CD4-positive, CD25-positive, alpha-beta regulatory T cell (primary cell): ENCODE measurements at places on chromosomes 5 and 9. TPM values are rescaled to one million over a fixed set of nuclear protein-coding genes. Genes with fewer than 3 reads are reported as not detected.

GRCh38 chr9:37433867-37434371 is 11.4 kb downstream of the GRHPR start:
- no peaks in the 10 kb centered on the region for H3K4me1 ChIP-seq
- H3K36me3 ChIP-seq: peaks cover 54% of the 10 kb centered on the region
- H3K4me3 ChIP-seq: no peak overlapping the region
- DNase-seq: no peak

The SLC6A7 gene
- total RNA-seq: not detected

The HTR1A gene
- total RNA-seq: not detected

DNA sequence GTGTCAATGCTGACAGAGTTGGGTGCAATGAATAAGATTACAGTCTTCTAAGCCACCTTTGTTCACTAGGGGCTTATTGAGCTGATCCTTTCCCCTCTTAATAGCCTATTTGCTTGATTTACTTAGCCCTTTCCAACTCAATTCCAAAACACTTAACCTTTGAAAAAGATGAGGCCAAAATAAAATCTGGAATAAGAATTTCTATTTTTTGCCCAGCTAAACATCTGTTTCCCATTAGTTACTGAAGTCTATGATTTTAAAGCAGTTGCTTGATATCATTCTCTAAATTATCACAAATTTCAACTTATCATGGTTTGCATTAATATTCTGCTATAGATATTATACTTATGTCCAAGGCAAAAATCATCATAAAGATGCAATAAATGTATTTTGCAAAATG is 1272.0 kb upstream of the ACO1 start:
- no peak overlapping the region for H3K27ac ChIP-seq
- H3K4me1 ChIP-seq: no peaks in the 10 kb centered on the region

The PCDHB2 gene
- total RNA-seq: not detected

- DNase-seq: no peak
- no peaks in the 10 kb centered on the region for H3K27me3 ChIP-seq
- no peak overlapping the region for H3K27ac ChIP-seq
- H3K36me3 ChIP-seq: no peaks in the 10 kb centered on the region
- no peaks in the 10 kb centered on the region for H3K4me1 ChIP-seq
- H3K4me3 ChIP-seq: no peak overlapping the region
Observed at GRCh38 chr9:94083384-94083783, 880 bp upstream of the PTPDC1 start.

The MYORG gene
- 0.64 TPM for total RNA-seq

GRCh38 chr5:146667633-146668272 is 151.8 kb upstream of the GPR151 start:
- H3K27me3 ChIP-seq: no peaks in the 10 kb centered on the region
- no peaks in the 10 kb centered on the region for H3K36me3 ChIP-seq
- no peak for DNase-seq
- H3K27ac ChIP-seq: no peak overlapping the region

The ANXA2R gene
- 38.7 TPM for total RNA-seq

DNA sequence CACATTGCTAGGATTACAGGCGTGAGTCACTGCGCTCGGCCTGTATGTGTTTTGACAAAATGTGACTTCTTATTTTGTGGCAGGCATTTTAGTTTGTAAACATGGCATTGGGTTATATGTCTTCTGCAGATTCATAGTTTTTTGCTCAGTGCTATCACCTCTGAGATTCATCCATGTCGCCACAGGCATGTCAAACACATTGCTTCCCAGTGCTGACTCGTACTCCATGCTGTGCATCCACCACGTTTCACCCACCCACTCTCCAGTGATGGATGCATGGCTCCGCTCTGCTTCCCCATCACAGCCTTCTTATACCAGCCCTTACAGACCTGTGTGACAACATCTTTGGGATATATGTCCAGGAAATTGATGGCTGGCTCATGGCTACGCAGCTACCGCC is 158.8 kb downstream of the GAS1 start:
- DNase-seq: no peak
- no peaks in the 10 kb centered on the region for H3K4me1 ChIP-seq
- H3K27ac ChIP-seq: no peak overlapping the region
- H3K4me3 ChIP-seq: no peak overlapping the region

DNA sequence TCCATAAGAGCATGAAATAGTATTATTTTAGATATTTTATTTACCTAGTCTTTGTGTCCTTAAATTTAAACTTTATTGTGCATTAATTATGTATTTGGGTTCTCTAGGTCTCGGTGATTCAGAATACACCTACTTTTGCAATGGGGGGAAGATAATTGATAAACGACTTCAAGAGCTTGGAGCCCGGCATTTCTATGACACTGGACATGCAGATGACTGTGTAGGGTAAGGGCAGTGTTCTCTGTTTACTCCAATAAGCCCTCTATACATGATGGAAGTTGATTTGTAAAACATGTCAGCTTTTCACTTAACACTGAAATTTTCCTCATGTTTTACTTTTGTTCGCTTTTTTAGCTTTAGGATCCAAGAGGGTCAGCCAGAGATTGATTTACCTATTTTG is 6.2 kb downstream of the MTRR start:
- H3K4me1 ChIP-seq: peaks cover 67% of the 10 kb centered on the region
- no peak for DNase-seq
- no peaks in the 10 kb centered on the region for H3K27me3 ChIP-seq
- no peak overlapping the region for H3K4me3 ChIP-seq
- peak overlapping the region; percentile 16 for H3K27ac ChIP-seq

The ARSI gene
- not detected for total RNA-seq

The LRRC8A gene
- 39.7 TPM for total RNA-seq

The FRMPD1 gene
- not detected for total RNA-seq

DNA sequence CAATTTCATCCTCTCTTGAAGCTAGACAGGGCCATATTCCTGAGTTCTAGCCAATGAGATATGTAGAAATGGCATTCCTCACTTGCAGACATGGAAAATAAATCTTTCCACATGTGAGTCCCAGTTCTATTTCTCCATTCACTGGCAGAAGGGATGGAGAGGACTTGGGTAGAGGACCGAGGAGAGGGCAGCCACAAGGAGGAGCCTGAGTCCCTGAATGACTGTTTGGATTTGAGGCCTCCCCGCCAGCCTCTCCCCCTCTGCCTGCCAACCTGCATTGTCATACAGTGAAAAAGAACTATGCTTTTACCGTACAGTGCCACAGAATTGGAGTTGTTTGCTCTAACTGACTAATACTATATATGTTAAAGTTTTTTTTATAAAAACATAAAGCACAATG is 583.0 kb upstream of the WWC1 start:
- no peak overlapping the region for H3K27ac ChIP-seq
- DNase-seq: no peak
- no peaks in the 10 kb centered on the region for H3K36me3 ChIP-seq
- H3K27me3 ChIP-seq: no peaks in the 10 kb centered on the region

The NR6A1 gene
- total RNA-seq: 0.05 TPM

DNA sequence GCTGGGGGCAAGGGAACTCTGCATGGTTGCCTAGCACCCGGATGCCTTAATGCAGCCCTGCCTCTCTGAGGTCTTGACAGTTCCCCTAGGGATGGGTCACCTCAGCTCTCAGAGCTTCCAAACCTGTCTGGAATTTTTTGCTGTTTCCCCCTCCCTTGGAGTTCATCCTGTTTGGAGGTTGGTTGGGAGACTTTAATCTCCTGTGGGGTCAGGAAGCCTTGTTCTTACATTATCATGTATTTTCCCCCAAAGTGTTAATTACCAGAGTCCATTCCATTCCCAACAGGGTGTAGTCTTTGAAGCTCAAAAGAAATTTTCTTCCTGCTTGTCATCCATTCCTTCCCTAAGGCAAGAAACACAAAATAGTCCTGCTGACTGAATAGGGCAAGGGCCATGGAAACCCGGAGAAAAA is 150.3 kb upstream of the SPRY4 start:
- no peak overlapping the region for H3K27ac ChIP-seq
- DNase-seq: no peak
- H3K4me1 ChIP-seq: peaks cover 7% of the 10 kb centered on the region

DNA sequence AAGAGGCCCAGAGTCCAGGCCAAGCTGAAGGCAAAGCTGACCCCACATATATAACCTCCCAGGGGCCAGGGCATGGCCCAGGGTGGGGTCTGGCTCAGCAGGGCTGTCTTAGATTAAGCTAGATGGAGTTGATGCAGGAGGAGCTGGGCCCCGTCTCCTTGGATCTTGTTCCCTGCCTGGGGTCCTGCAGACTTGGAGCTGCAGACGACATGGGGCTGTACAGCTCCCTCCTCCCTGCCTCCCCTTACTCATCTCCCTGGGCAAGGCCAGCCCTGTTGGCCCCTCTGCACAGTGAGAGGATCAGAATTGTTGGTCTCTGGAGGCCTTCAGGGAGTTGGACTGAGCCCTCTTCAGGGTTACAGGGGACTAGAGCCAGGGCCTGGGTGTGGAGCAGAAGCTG is 134.9 kb downstream of the RGS3 start:
- no peaks in the 10 kb centered on the region for H3K27me3 ChIP-seq
- H3K4me1 ChIP-seq: peaks cover 3% of the 10 kb centered on the region
- peaks cover 21% of the 10 kb centered on the region for H3K36me3 ChIP-seq

DNA sequence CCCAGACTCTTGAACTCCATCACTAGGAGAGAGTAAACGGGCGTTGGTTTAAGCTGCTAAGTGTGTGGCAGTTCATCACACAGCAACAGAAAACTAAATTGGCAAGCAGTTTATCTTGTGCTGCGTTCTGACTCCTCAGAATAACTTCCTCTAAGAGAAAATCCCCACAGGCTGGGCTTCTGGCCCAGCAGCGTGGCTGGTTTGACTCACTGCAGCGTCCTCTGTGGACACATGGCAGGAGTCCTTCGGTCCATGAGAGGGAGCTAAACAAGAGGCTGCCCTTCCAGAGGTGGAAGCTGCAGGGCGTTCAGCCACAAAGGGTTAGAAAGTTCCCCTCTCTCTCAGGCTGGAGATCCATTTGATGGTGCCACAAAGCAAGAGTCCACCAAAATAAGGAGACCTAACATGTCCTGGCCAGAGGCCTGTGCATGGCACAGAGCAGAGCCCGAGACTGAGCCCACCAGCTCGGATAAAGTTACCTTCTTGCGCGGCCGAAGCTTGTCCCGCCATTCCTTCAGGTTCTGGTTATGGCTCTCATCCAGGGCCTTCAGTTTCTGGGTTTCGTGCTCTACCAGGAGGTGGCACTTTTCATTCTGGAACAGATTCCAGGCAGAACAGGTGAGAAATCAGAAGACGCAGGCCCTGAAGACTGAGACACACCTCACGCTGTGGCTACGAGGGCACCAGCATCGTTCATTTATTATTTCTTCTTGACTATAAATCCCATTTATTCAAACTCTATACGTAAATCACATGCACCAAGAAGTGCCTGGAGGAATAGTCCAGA is 46.2 kb upstream of the FBXW11 start:
- H3K4me1 ChIP-seq: no peaks in the 10 kb centered on the region
- DNase-seq: no peak
- no peak overlapping the region for H3K27ac ChIP-seq
- peaks cover 95% of the 10 kb centered on the region for H3K36me3 ChIP-seq
